Neural crest cell (in vitro differentiated cells): ENCODE measurements at places on chromosomes 7 and 10. TPM values are rescaled to one million over a fixed set of nuclear protein-coding genes. Genes with fewer than 3 reads are reported as not detected.
A peak's percentile ranks its signal among the peaks of the same experiment; 100 is the strongest.

- H3K4me1 ChIP-seq: peaks cover 46% of the 10 kb centered on the region
- no peak overlapping the region for H3K4me3 ChIP-seq
- H3K27ac ChIP-seq: no peak overlapping the region
- H3K27me3 ChIP-seq: no peaks in the 10 kb centered on the region
- no peak for DNase-seq
Measured at GRCh38 chr10:44947371-44948152, 12.0 kb upstream of the RASSF4 start.

GRCh38 chr7:125033506-125033905, 103.9 kb upstream of the POT1 start:
- DNase-seq: no peak
- H3K4me3 ChIP-seq: no peak overlapping the region
- peak overlapping the region; percentile 75 for H3K27ac ChIP-seq
- no peaks in the 10 kb centered on the region for H3K36me3 ChIP-seq
- H3K27me3 ChIP-seq: no peaks in the 10 kb centered on the region

GRCh38 chr7:33262476-33262875, 133.1 kb downstream of the BBS9 start:
- H3K36me3 ChIP-seq: no peaks in the 10 kb centered on the region
- H3K27me3 ChIP-seq: no peaks in the 10 kb centered on the region
- no peak overlapping the region for H3K27ac ChIP-seq
- H3K4me1 ChIP-seq: peaks cover 6% of the 10 kb centered on the region
- no peak overlapping the region for H3K4me3 ChIP-seq
- DNase-seq: no peak

DNA sequence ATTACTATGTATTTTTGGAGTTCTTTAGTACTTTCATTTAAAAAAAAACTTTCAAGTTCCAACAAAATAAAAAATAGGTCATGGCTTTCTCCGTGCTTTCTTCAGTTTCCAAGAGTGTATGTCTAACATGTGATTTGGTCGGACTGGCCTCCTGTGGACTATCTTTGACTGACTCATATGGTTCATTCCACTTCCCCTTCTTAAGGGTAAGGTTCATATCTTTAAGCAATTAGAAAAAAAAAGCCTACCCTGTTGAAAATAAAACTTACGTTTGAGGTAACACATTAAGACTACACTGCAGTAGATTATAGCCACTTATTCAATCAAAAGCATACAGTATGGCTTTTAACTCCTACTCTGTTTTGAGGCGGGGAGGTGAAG, 112.8 kb upstream of the AHR start:
- no peak overlapping the region for H3K4me3 ChIP-seq
- no peak overlapping the region for H3K27ac ChIP-seq
- no peaks in the 10 kb centered on the region for H3K36me3 ChIP-seq
- no peak for DNase-seq
- no peaks in the 10 kb centered on the region for H3K4me1 ChIP-seq
- no peaks in the 10 kb centered on the region for H3K27me3 ChIP-seq

DNA sequence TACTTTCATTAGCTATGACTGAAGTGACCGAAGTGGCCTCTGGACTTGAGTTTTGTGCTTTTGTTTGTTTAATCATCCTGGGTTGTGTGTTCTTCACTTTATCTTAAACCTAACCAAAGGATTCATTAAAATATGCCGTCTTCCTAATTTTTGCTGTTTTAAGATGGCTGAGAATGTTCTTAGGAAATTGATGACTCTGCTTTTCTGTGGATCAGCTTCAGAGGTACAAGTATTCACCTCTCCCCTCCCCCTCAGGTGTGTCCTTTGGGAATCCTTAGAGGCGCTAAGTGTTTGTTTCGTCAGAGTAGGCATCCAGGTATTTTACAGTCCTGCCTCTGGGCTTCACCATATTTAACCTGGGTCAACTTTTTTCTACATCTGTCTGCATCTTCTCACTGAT, 1.1 kb downstream of the CCDC126 start:
- H3K27me3 ChIP-seq: peaks cover 6% of the 10 kb centered on the region
- no peaks in the 10 kb centered on the region for H3K36me3 ChIP-seq
- peak overlapping the region; percentile 94 for H3K27ac ChIP-seq
- peaks cover 33% of the 10 kb centered on the region for H3K4me1 ChIP-seq
- no peak for DNase-seq

The MYPN gene
- not detected in 2 replicates for total RNA-seq

The ZNF746 gene
- total RNA-seq: 21.2 and 21.9 TPM in 2 replicates

The AKR1C4 gene
- not detected in 2 replicates for total RNA-seq

The ADCYAP1R1 gene
- 8.8 and 9.0 TPM in 2 replicates for total RNA-seq
